ENCODE measurements at places on chromosomes 1 and 21.

DNA sequence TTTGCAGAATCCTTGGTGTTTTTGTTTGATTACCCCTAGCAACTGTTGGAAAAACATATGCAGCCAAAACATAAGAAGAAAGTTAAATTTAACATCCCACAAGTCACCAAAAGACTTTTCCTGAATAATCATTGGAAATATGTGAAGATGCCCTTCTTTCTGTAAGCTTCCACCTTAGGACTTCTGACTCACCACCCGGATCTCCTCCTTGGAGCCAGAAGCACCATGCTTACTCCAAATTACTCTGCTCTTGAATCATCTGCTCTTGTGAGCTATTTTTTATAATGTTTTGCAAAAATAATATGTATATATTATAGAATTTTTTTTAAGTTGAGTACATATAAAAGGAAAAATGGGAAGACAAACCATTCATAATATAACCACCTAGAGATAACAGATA lies 391.7 kb downstream of the KCTD3 start:
- no peak for DNase-seq

- no peak for DNase-seq
These were observed 472.7 kb downstream of the PLPP3 start for GRCh38 chr1:56106531-56107274.

GRCh38 chr21:15794277-15794912 lies 64.6 kb downstream of the USP25 start:
- DNase-seq: no peak

DNA sequence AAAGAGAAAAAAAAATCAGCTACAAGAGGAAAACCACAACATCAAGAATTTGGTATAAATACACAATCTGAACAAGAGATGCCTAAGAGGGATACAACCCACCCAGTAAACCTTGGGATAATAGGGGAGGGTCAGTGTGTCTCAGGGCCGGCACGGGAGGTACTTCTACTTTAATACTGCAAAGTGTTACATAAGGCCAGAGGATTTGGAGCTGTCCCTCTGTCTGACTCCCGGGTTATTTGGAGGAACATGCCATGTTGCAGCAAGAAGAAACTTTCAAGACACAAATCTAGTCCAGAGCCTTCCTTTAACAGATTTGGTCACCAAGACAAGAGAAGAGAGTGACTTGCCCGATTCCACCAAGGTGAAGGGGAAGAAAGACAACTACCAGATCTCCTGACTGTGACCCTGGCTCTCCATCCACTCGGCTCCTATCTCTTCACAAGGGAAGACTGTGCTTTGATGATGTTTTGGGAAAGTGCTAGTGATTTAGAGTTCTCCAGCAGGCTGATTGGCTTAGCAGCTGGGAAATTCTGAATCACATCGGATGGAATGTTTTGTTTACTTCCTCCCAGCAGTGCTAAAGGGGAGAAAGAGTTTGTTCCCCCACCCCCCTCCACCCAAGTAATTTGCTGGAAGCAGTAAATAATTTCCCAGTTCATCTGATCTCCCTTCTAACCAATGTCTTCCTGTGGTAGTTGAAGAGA lies 29.3 kb downstream of the SGIP1 start:
- no peak for DNase-seq

DNA sequence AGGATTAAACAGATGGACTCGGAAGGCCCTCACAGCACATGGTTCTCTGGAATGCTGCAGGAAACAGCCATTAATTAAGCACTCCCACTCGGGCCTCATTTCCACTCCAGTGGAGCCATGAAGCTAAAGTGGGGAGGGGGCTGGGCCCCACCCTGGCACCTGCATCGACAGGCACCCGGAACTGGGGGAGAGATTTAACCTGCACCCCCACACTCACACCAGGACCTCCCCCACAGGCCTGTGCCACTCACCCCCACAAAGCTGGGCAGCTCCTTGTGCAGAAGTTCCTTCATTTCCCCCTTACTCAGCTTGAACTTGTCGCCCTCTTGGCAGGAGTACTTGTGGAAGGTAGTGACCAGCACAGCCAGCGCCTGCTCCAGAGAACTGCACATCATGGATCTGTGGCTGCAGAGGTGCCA lies 2.2 kb downstream of the S100A2 start:
- DNase-seq: no peak

DNA sequence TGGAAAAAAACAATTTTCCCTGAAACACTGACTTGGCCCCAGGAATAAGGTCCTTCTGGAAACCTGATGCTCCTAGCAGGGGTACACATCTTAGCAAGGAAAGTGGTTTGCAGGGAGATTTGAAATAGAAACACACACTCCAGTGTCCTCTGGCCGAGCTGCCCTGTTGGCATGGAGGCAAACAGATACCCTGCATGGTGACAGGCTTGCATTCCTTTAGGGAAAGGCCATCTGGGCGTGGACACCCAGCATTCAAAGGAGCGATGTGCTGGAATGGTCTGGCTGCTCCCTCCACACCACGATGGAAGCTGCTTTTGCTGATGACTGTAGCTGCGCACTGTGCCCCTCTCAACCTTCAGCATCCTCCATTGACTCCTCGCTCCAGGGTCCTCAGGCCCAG lies 41.5 kb upstream of the BCAR3 start:
- no peak for DNase-seq

GRCh38 chr1:242641461-242641860 lies 117.0 kb upstream of the PLD5 start:
- DNase-seq: no peak

GRCh38 chr1:222736972-222737371 lies at the start of gene FAM177B:
Gene FAM177B (plus strand): TSS chr1:222737202. CDS start chr1:222746546, 9,344 bp downstream.
- no peak for DNase-seq

DNA sequence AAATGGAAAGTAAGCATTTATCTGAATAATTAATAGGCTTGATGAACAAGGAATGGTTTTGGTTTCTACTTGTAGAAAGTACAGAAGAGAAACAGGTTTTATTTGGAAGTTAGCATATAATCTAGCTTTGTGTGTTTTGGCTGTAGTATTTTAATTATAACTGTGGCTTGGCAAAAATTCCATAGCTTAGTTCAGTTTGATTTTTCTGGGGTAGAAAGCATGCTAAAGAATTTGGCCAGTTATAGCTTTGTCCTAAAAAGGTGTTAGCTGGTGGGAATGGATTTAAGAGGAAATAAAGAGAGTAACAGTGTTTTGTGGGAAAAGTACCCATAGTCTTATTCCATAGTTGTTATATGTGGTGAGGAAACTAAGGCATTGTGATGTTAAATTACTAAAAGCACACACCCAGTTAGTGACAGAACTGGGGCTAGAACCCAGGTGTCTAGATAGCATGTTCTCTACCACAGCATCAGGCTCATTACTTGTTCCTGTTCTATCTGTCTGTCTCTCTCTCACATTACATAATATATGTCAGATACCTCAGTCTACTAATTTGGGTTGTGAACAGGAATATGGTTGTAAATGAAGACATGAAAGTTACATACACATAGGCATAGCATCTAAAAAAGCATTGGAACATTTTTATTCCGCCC lies 55.0 kb downstream of the MPZL1 start:
- DNase-seq: no peak

- no peak for DNase-seq
These were observed 105.3 kb downstream of the PTGS2 start for GRCh38 chr1:186574926-186575325.

- no peak for DNase-seq
These were observed 296.1 kb upstream of the LRRC7 start for GRCh38 chr1:69271587-69272125.

DNA sequence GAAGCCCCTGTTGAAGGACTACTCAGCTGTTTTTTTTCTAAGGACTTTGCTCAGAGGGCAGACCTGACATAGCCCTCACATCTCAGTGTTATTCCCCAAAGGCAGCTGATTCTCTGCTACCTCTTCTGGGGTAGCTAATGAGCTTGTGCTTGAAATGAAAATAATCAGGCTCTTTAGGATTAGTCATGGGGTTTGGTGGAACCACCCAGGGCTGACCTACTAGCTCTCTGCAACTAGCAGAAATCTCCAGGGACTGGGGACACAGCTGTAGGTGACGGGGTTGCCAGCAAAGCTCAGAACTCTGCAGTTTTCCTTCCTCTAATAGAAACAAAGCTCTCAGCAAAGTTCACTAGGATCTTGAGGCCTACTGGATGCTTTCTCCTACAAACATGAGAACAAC lies 106.4 kb upstream of the BCL9 start:
- DNase-seq: no peak

DNA sequence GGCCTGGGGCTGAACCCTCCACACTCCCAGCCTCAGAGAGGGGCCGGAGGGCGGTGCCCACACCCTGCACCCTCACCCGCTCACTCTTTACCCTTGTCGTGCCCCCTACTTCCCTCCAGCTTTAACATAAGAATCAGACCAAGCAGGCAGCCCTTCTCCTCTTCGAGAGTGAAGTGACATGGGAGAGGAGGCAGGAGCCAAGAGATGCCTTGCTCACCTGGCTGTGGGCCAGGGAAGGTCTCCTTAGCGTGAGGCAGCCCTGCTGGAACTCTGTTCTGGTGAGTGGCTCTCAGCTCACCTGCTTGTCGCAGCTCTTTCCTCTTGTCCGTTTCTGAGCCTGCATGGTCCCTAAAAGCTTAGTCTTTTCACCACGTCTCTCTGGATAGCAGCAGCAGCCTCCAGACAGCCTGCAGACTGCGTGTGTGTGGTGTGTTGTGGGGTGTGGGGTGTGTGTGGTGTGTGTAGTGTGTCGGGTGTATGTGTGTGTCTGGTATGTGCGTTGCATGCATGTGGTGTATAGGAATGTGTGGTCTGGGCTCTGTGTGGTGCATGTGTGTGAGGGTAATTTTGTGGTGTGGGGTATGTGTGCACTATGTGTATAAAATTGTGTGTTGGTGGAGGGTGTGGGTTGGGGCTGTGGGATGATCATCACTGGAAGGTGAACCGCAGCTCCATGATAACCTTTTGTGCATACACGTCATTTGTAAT lies 86.7 kb downstream of the CCDC185 start:
- no peak for DNase-seq

GRCh38 chr1:64470665-64471217 lies 812 bp downstream of the CACHD1 start:
- DNase-seq: no peak

DNA sequence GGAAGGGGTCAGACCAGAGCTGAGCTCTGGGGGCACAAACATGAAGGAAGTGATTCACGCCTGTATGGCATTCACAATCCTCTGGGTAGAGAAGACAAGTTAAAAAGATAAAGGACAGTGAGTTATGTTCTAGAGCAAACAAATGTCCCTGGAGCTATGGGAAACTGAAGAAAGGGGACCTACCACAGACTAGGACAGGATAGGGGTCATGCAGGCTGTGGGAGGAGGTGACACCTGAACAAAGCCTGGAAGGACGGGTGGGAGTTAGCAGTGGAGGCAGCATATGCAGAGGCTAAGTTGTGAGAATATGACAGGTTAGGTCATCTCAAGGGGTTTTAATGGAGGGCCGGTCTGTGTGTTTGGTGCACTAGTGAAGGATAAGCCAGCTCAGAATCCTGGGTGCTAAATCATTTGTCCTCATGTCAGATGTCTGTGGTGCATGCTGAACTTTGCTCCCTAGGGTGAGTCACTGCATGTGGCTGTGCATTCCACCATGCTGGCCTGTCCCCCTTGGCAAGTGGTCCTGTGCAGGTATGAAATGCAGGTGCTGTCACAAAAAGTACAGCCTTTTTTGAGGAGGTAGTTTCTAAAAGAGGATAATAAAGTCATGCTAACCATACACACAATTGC lies 28.5 kb downstream of the TNN start:
- no peak for DNase-seq

GRCh38 chr1:10271090-10271489 lies 60.7 kb downstream of the KIF1B start:
- no peak for DNase-seq

DNA sequence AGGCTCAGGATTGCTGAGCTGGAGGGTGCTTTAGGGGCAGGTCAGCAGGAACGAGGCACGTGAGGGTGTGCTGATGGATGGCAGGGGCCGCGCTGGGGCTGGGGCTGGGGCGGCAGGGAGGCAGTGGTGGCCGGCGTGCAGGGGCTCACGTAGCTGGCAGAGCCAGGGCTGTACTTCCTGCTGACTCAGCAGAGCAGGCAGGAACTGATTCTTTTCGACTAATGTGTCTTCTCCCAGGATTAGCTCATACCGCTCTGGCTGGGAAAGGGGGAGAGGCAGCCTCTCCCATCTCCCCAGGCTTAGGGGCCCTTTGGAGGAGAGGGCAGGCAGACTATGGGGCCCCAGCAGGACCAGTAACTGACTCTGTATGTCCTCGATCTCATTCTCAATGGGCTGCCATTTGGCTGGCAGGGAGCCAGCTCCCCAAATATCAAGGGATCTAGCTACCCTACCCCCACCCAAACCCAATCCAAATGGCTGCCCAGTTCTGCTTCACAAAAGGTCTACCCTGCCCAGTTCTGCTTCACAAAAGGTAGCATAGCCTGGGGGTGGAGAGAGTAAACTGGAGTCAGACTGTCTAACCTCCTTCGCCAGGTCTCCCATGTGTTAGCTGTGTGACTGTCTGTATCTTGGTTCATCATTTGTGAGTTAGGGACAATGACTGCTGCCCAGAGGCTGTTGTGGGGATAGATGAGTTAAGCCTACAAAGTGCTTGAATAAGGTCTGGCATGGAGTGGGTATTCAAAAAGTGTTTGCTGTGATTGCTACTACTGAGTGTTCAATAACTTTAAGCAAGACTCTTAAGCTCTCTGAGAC lies 100.1 kb upstream of the SLC2A1 start:
- no peak for DNase-seq

DNA sequence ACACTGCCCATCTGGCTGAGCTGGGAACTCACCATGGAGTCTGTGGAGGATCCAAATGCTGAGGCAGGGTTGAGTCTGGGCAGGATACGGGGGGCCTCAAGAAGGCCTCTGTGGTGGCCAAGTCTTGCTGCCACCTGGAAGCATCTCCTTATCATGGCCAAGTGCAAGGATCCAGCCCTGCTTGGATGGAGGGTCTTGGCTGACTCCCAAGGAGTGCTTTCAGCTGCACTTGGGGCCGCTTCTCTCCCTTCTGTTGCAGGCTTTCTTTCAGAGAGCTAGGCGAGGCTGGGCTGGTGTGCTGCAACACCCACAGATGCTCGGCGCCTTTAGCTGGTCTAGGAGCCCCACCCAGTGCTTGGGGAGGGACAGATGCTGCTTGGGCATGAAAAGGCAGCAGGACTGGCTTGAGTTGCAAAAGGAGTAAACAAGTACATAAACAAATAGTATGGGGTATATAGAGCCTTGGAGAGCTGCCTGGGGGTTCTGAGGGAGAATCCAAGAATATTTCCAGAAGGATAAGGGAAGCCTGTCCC lies at the start of gene THEM5:
TSS of gene THEM5 (minus strand) at position 302 of the 533 bp plus-strand sequence. CDS start at position 155, 147 bp downstream.
- DNase-seq: no peak

DNA sequence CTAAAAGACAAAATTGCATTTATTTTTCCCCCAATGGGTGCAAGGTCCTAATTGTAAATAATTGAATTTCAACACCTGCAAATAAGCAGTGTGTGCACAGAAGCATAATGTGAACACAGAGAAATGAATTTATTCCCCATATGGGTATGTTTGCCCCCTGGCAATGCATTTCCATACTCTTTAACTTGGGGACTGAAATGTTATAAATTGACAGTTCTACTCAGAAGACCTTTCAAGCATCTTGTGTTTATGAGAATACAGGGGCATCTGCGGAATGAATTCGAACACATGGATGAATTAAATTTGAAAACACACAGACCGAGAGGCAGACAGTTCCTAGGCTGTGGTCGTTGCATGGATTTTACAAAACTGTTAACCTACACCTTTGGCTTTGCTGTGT lies 3.5 kb downstream of the PBX1 start:
- DNase-seq: no peak

- no peak for DNase-seq
These were observed 1105.3 kb upstream of the TMPRSS15 start for GRCh38 chr21:19508844-19509243.

Data from stimulated activated CD4-positive, alpha-beta T cell treated with anti-CD3 and anti-CD28 coated beads, Interleukin-1b, Interleukin-23, amount 100 ng/mL, for 1 hour (primary cell).